ENCODE measurements at places on chromosomes 4 and X.

GRCh38 chr4:188002323-188002722 is 6.8 kb downstream of the ZFP42 start:
- no peak for DNase-seq

DNA sequence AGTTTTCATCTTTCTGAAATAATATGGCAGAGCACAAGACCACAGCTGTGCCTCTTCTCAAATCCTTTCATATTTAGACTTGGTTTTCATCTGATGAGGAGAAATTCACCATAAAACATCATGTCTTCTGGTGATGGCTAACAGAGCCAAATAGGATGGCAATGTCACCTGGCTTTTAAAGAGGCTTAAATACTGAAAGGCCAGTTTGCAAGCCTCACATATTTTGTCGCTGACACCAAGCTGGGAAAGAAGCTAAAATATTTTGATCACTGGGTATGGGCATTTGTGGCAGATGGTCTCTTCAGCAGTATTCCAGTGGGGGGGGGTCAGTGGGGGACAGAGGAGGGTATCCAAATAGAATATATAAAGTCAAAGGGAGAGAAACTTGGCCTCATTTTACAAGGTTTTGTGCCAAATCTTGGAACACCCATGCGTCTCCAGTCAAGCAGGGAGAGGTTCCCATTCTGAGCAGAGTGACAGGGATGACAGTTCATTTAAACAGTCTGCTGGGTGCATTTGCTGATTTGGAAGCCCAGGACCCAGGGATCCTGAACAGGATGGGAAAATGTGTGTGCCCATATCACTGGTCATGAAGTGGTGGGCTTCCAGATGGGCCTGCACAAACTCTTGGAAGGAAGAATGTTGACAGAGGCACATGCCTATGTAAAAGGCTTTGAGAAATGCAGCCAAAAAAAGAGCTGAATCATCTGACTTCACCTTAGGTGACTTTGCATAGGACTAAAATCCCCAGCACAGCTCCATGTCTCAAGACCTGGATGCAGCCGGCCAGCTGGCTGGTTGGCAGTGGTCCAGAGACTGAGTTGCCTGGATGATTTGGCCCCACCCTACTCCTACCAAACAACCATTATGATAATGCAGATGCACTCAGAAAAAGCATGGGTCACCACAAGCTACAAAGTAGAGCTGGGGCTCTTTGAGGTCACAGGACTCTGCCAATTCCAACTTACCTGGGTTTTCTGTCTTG is 484.4 kb upstream of the NR3C2 start:
- no peak for DNase-seq

DNA sequence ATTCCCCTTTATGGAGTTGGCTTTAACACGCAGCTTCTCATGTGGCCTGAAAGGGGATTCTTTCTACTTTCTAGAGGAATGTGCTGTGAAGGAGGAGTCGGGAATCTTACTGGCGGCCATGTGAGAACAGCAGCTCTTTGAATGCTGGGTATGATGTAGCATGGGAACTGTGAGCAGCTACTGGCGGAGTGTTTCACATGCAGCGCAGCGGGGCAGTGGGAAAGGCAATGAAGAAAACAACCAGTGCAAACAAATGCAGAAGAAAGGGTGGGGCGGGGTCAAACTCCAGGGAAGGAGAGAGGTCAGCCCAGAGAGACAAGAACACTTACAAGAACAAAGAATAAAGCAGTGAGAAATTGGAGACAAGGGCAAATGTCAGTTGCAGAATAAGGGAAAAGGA is 363.8 kb upstream of the FTHL17 start:
- no peak for DNase-seq

- DNase-seq, result no peak
Observed at GRCh38 chrX:39253551-39253950, 452.3 kb downstream of the MID1IP1 start.

DNA sequence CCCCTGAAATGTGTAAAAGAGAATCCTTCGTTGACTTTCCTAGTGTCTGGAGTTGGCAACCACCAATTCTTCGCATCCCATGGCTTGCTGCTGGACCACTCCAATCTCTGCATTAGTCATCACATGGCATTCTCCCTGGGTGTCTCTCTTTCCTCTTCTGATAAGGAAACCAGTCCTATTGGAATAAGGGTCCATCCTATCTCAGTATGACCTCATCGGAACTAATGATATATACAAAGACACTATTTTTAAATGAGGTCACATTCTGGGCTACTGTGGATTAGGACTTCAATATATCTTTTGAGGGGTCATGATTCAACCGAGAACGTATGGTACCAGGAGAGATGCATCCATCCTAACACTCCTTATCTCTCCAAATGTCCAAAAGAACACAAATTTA is 259.1 kb upstream of the CPEB2 start:
- DNase-seq, result no peak

DNA sequence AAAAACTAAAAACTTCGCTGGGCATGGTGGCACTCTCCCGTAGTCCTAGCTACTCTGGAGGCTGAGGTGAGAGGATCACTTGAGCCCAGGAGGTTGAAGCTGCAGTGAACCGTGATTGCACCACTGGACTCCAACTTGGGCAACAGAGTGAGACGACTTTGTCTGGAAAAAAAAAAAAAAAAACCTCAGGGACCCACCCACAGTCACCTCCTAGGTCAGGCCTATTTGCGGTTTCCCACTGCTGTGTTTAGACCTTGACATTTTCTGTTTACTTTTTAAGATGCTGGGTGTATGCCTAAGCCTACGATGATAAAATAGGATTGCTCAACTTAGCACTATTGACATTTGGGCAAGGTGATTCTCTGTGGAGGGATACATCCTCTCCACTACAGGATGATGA is 197.4 kb upstream of the TBL1X start:
- DNase-seq, result no peak

DNA sequence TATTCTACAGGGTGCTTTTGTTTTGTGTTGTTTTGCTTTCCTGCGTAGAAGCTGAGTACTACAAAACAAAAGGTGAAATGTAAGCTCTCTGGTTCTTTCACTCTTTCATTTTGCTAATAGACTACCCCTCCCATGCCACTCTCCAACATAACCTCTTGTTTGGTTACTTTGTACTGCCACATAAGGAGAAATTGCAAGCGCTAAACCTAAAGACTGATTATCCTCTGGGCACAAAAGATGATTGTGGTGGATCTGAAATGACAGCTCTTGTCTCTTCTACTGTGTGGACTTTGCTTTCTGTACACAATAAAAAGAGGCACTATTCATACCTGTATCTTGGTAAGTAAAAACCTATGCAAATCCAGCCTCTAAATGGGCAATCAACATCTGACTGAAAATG is 5.3 kb downstream of the MBNL3 start:
- no peak for DNase-seq

DNA sequence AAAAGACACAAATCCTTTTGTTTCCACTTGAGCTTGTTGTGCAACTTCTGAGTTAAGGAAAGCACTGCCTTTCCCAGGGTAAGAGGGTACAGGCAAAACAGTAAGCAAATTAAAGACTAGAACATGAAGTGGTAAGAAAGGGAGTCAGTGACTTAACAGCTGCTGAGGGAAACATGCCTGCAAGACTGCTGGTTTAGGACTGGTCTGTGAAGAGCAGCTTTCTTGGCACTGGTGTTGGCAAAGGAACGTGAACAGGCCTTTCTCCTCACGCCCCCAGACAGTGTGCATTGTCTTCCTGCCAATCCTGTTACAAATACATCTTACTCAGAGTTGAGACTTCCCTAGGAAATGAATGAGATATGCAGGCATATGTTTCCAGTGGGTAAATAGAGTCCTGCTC is 2.6 kb downstream of the LHFPL1 start:
- DNase-seq, result no peak

DNA sequence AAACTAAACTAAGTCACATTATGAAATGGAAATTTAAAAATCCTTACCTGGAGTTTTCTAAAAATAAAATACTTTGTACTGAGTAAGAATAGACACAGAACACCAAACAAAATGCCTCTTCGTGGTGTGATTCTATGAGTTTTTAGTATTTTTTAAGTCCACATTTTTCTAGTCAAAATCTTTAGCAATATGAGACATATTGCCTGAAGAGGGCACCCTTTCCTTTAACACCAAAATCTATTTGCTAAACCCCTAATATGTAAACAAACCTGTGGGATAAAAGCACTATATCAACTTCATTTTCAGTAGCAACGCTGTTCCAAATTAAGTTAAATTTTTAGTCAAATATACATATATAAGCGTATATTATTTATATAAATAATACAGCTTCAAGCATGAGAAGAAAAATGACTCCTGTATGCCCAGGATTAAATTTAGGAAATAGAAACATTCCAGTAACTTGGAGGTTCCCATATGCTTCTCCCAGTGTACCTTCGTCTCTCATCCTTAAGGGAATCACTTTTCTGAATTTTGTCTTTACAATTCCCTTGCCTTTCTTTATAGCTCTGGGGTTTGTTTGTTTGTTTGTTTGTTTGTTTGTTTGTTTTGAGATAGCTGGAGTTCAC is 23.0 kb upstream of the PGM2 start:
- DNase-seq, result peak; percentile 70

DNA sequence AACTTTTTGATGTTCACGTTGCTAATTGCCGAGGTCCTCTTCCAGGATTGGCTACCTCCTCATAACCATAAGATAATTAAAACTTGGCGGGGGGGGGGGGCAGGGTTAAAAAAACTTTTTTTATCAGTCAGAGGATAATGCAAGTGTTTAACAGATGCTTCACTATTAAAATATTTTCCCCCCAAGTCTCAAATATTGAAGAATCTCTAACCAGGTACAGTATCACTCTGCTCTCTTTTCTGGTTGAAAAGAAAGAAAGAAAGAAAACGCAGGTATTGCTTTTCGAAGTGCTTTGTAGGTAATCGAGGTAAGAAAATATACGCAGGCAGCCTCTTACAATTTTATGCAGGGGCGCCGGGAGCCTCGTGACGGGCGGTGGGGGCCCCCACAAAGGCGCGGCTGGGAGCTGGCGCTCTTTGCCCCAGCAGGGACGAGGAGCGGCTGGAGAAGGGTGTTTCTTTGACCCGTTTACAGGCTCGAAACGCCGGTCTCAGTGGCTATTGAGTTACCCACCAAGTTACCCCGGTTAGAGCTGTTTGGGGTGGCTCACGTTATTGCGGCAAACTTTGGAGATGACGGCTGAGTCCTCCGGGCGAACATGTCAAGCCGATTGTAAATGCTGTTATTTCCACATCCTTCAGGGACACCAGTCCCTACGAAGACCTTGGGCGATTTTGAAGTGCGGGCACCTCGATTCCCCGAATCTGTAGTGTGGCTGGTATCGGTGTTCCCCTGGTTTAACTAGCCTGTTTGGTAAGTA is 477 bp upstream of the HAND2 start:
- DNase-seq, result peak; percentile 58

GRCh38 chr4:140679576-140679975 is 76.6 kb downstream of the TBC1D9 start:
- DNase-seq, result no peak

GRCh38 chrX:55118574-55118973 is 29.8 kb downstream of the PAGE2 start:
- DNase-seq, result peak; percentile 59

DNA sequence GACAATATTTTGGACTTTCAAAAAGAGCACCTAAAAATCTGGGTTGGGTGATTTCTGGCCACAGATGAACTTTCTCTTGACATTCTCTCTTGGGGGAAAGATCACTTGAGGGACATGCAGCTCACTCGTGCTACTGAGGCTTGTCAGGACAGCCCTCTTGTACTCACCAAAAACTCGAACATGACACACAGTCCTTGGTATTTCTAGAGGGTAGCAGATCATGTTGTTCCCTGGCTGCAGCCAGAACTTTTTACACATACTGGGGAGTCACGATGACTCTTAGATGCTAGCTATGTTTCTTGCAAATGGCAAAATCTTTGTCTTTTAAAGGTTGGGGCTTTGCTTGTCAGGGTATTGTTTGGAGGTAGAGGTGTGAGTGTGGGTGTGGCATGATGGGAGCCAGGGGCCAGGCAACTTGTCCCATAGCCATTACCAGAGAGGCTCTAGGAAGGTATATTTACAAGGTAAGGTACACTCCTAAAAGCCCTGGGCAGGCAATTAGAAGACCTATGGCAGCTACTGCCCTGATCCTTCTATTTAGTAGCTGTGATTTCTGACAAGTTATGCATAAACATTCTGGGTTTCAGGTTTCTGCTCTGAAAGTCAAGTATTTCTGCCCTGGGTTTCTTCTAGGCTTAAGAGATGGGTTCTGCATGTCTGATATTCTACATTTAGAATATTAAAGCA is 241.7 kb upstream of the TLL1 start:
- no peak for DNase-seq

DNA sequence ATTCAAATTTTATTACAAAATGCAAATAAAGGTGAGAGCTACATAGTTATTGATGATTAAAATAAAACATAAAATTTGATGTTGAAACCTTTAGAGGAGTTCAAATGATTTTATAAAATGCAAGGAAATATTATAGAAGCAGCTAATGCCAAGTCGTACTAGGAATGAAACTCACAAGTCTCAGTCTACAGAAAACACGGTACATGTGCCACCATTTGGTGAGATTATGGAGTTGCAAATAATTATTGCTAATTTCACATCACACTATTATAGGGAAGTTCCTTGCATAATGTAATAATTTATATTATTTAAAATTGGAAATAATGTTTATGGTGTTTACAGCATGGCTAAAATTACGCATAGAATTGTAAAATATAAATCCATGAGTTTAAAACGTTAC is 1601.7 kb upstream of the TENM3 start:
- no peak for DNase-seq

GRCh38 chr4:118968005-118968404 is 79.4 kb downstream of the SYNPO2 start:
- peak; percentile 73 for DNase-seq

DNA sequence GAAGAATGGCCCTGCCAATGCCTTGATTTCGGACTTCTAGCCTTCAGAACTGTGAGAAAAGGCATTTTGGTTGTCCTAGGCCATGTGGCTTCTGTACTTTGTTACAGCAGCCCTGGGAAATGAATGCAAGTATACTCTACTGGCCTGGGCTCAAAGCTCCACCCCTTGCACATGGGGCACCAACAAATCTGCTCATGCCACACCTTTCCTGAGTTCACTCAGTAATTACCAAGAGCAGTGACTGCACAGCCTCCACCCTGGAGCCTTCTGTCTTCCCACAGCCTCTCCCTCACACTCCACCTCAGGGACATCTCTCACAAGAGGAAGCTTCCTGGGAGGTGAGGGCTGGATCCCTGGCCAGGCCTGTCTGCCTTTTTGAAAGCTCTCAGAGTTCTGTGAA is 29.1 kb upstream of the GAB1 start:
- no peak for DNase-seq

DNA sequence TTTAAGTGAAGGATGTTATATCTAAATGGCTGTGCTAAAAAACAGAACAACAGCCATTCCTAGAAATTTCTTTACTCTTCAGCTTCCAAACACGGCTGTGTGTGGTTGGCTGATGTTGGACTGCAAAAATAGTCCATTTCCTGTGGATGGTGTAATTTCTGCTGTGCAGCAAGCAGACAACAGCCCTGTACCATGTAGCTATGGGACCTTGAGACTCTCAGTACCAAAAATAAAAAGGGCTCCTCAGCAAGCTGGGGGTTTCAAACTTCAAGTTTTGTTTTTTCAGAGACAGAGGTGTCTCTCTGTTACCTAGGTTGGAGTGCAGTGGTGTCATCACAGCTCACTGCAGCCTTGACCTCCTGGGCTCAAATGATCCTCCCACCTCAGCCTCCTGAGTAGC is 18.1 kb downstream of the CD40LG start:
- no peak for DNase-seq

Data from activated CD4-positive, alpha-beta T cell treated with anti-CD3 and anti-CD28 coated beads, Interleukin-2, amount 10 ng/mL, durations not matched to agents 24 days and 14 days (primary cell).